ENCODE measurements at places on chromosomes 3 and 15.
A peak's percentile ranks its signal among the peaks of the same experiment; 100 is the strongest.

GRCh38 chr3:47635536-47635935 lies 56.9 kb upstream of the CSPG5 start:
- DNase-seq, result no peak

DNA sequence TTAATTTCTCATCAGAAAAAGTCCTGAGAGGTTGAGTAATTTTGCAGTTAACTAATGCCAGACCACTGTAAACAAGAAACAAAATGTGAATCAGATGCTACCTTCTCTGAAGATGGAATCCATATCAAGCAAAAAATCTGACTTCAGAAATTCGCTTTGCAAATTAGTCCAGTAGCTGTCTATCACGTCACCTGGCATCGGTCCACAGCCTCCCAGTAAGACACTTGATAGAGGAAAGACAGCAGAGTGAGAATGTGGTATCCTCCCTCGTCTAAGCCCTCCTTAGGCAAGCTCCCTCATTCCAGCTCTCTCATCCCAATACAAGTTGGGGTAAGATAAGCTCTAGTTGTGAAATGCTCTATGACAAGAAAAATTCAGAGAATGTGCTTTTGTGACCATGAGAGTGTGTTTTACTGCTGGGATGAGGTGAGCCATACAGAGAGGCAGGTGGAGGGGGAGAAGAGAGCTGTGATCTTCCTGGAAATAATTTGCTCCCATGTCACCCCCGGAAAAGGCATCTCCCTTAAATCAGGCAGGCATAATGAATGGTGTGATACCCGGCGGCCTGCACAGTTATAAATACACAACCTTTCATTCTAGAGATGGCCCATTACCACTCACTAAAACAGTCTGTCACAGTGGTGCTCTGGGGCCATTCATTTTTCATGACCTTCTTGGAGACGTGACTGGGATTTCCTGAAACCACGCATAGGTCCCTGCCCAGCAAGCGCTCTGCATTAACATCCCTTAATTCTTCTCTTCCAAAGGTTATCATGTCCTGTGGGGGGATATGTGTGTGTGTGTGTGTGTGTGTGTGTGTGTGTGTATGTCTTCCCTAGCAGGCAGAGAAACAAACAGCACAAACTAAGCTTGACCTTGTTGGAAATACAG lies 602.0 kb upstream of the KCNMB2 start:
- no peak for DNase-seq

DNA sequence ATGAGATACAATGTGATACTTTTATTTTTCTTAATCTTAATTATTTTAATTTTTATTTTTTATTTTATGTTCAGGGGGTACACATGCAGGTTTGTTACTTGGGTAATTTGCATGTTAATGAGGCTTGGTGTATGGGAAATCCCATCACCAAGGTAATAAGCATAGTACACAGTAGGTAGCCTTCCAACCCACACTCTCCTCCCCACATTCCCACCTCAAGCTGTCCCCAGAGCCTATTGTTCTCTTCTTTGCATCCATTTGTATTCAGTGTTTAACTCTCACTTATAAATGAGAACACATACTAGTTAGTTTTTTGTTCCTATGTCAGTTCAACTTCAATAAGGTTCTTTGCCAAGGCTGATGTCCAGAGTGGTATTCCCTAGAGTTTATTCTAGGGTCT lies 1375.4 kb downstream of the NSUN3 start:
- no peak for DNase-seq

DNA sequence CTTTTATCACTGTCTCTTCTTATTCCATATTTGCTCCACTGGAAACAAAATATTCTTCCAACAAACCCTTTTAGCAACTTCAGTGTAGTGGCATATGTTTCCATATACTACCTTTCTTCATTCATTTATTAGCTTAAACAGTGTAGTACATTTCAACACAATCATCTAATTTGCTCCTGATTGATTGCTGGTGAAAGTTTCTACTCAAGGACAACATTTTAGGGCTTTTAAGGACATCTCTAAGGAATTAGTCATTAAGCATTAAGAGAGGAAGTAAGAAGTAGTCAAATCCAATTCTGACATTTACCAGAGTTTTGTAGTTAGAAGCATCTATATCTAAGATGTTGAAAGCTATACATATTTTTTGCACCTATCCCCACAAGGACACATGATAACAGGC lies 55.8 kb downstream of the RSRC1 start:
- DNase-seq, result peak; percentile 6

DNA sequence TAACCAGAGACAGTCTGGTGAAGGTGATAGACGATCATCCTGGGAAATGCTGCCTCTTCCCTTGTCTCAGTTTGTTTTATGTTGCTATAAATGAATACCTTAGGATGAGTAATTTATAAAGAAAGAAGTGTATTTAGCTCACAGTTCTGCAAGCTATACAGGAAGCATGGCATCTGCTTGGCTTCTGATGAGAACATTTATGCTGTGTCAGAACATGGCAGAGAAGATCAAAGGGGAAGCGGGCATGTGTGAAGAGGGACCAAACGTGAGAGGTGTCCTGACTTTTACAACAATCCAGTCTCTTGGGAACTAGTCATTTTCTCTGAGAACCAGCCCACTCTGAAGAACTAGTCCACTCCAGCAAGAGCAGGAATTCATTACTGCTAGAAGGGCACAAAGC lies 9.6 kb downstream of the CMC1 start:
- DNase-seq, result no peak

GRCh38 chr3:66338927-66339326 lies 118.1 kb downstream of the SLC25A26 start:
- no peak for DNase-seq

DNA sequence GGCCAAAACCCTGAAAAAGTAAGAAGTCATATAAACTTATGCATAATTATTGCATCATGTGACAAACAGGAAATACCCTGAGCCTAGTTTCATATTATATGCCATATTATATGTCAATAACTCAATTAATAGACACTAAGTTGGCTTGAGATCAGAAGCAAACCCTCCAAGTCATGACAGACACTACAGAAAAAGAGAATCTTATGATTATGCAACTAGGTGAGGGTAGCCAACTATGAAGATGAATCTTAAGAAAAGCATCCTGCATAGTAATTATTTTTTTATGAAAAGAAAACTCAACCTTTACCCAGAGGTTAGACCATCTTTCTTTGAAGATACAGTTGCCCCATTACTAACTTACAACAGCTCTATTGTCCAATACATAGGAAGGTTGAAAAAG lies 192.4 kb upstream of the VEPH1 start:
- no peak for DNase-seq

Measured in AML-193 (cell line).